CD8-positive, alpha-beta T cell (primary cell): ENCODE measurements at places on chromosomes 7 and 10. TPM values are rescaled to one million over a fixed set of nuclear protein-coding genes. Genes with fewer than 3 reads are reported as not detected.

DNA sequence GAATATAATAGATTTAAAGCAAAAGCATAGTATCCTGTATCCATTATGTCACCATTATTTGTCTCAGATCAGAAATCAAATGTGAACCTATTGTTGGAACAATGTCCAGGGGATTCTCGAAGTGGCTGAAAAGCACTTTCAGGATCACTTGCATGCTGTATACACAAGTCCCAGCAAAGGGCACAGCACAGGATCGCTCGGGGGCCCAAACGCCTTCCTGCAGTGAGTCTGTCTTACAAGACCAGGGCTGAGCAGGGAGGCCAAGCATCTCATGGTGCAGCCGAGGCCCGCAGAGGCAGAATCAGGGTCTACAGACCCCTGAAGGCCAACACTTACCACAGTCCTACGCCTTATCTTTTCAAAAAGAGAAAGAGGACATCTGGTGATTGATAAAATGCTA, 92.3 kb downstream of the TNS3 start:
- no peak for DNase-seq

- DNase-seq, result no peak
Measured at GRCh38 chr7:6161463-6162330, 110.7 kb downstream of the CYTH3 start.

The COMMD3 gene
- 19.2 TPM for total RNA-seq

The SPDYE16 gene
- total RNA-seq, result not detected

GRCh38 chr10:48504141-48504885, 100.6 kb downstream of the ARHGAP22 start:
- DNase-seq, result no peak

DNA sequence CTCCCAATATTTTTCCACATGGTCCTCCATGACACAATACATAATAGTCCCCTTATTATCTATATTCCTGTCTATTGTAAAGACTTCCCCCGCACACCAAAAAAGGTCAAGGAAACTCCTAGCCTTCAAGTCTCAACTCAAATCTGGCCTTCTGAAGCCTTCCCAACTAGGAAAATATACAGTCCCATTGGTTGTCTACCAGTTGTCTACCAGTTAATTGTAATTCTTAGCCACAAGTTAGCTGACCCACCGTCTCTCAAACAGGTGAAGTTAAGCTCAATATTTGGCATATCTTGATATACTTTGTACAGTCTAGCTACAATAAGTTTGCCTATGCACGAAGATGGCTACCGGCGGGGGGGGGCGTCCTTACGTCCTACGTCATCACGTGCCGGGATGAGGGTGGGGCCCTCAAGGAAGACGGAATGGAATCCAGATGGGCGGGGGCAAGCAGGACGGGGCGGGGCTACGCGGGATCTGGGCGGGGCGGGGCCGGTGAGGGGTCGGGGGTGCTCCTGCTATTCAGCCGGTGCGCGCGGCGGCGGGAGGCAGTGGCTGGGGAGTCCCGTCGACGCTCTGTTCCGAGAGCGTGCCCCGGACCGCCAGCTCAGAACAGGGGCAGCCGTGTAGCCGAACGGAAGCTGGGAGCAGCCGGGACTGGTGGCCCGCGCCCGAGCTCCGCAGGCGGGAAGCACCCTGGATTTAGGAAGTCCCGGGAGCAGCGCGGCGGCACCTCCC, at the start of gene AHR:
AHR (plus strand) TSS at position 551 of the 738 bp plus-strand sequence. CDS start 613 bp downstream, outside the sequence.
- peak; percentile 90 for DNase-seq

The CPA2 gene
- not detected for total RNA-seq

The MPLKIP gene
- total RNA-seq, result 11.2 TPM
